ENCODE measurements at places on chromosomes 4 and X.

GRCh38 chr4:94127707-94128328, 79.8 kb upstream of the SMARCAD1 start:
- no peak for DNase-seq

- DNase-seq: no peak
These were observed 2.4 kb upstream of the ZFP92 start for GRCh38 chrX:153408871-153409351.

DNA sequence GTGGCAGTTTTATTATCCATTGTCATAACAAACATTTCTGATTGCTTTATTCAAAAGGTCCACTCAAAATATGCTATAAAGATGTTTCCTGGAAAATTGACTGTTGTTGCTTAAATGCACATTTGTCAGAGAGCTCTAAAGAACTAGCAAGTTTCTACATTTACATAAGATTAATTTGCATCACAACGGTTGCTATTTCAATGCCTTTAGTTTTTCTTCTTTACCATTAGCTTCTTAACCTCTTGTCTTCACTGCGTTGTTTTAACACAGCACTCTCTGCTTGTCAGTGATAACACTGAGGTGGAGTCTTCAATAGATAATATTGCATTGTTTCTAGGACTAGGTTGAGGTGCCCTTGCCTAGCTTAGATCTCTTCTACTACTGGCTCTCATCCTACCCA, 76.7 kb upstream of the GALNT7 start:
- DNase-seq: no peak

DNA sequence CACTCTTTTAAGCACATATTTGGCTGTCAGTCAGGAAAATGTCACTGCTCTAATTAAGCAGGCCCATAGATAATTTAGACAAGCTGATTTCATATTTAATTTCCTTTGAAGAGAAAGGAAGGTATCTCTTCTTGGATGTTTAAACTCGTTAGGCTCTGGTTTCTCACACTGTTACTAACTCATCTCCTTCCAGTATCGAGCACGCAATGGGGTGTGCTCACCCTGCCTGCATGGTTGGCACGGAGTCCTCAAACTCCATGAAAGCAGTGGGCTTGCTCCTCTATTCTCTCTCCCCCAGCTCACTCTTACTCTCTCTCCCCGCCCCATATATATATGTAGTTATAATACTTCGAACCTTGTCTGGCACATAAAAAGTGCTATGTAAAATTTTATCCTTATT, 76.9 kb downstream of the EGF start:
- DNase-seq: no peak

DNA sequence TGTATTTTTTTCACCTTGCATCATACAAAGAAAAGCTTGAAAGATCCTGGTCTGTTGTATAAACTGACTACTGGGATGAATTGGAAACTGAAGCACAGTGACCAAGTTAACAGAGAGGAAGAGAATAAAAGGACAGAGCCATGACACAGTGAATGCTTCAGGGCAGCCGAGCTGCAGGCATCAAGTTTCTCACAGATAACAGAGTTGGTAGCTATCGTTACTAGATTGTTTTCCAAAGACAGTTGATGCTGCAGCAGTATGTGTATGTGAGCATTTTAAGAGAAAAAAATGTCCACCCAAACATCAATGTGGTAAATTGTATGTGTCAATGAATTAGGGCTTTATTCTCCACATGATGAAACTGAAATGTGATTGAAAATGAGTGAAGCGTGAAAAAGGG, 1032.7 kb downstream of the ADGRL3 start:
- no peak for DNase-seq

DNA sequence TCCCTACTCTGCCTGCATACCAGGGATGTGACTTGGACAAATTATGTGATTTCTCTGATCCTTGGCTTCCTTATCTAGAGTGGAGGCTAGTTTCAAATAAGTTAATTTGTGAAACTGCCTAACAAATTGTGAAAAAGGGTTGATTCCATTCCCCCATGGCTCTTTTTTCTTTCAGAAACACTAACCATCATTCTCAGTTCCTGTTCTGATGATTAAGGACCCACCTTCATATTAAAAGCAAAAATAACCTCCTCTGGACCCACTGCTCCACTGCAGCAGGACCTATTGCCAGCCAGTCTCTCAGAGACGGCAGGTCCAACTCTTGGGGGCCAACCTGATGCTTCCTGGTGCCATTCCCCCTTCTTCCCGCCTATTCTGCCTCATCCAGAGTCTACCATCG, 4.5 kb upstream of the ANXA5 start:
- no peak for DNase-seq

DNA sequence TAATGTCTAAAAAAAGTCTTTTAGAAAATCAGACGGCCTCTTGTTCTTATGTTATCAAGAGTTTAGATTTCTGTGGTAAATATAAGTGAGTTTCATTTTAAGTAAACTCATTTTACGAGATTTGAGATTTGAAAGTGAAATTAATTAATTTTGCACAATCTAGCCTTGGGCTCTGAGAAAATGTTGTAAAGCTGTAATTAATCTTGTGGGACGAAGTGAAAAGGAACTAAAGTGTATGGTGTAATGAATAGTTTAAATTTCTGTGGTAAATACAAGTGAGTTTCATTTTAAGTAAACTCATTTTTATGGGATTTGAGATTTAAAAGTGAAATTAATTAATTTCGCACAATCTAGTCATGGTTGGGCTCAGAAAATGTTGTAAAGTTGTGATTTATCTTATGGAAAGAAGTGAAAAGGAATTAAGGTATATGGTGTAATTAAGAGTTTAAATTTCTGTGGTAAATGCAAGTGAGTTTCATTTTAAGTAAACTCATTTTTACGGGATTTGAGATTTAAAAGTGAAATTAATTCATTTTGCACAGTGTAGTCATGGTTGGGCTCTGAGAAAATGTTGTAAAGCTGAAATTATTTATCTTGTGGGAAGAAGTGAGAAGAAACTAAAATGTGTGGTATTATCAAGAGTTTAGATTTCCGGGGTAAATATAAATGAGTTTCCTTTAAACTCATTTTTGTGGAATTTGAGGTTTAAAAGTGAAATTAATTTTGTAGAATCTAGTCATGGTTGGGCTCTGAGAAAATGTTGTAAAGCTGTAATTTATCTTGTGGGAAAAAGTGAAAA, 1.6 kb downstream of the SCML1 start:
- no peak for DNase-seq

- DNase-seq: no peak
These were observed 242.2 kb upstream of the ANXA3 start for GRCh38 chr4:78309352-78309751.

- no peak for DNase-seq
These were observed 75.9 kb upstream of the CAMK2D start for GRCh38 chr4:113837397-113837796.

DNA sequence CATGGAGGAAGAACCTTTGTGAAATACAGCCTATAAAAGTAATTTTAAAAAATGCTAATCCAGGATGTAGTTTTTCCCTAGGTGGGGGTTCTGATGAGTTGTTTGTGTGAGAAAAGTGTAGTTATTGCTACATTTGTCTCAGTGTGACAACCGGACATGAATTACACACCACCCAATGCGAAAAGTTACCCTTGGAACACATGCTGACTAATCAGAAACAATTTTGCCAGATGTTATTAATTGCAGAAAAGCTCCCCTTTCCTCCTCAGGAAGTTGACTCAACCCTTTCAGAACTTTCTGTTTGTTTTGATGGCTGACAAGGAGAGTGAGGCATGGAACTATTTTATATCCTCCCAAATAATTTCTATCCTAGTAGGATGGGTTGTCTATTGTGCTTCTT, 38.1 kb upstream of the EDA2R start:
- no peak for DNase-seq

DNA sequence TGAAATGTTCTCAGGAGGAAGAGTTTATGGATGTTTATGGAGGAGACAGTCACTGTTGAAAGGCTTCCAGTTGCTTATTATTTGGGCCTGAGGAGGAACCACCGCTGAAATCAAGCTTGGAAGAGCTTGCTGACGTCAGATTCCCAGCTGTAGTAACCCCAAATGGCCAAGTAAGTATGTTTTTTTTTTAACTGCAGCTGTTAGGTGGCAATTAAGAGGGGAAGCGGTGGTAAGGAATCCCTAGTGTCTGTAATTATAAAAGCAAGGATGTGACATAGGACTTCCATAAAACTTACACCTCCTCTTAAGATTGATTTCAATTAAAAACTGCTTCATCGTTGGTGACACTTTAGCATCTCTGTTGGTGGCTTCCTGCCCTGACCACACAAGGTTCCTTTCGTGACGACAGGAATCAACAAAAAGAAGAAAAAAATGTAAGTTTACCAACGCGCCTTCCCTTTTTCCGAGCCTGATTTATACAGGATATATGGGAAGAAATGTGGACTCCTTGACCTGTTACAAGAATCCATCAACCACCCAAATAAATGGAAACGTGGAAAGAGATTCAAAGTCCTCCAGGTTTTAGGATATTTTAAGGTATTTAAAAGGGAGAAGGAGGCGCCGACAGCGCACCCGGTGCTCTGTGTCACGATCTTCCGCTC, 884 bp downstream of the RELL1 start:
- DNase-seq: no peak

GRCh38 chr4:81326581-81326980, 111.6 kb upstream of the PRKG2 start:
- no peak for DNase-seq

DNA sequence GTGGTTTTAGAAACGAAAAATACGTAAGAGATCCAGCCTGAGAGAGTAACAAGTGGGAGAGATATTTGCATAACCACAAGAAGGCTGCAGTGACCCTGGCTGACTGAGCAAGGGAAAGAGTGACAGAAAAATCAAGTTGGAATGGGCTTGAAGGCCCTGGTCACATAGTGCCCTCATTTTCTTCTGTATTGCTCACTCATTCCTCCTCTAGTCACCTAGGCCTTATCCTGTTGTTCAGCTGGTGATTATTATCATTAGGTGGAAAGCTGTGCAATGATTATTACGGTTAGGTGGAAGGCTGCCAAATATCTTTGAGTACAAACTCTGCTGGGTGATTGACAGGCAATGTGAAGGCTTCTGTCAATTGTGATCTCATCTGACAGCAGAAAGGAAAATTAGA, 2384.1 kb downstream of the PCDH7 start:
- DNase-seq: no peak

DNA sequence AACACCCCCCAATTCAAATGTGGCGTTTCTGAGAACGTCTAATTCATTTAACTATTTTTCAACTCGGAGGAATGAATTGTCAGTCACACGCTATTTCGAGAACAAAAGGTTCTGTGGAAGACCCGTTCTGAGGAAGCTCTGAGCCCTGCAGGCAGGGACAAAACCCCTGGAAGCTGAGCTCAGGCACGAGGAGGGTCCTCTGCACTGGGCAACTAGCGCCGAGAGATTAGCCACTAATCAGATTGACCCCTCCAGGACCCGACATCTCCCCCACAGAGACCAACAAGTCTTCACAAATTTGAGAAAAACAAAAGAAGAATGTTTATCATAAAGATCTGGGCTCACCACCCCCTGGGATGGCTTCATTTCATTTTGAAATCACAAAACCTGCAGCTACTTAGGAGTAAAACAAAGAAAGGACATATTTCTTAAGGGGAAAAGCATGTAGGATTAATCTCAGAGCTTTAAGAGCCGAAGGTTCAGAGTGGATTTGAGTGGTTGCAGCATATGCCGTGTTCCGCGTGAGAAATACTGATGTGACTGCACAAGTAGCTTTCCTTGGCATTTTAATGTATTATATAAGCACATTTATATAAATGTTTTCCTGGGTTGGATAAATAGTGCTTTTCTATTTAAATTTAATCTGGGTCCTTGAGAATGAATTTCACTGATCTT, 41.8 kb downstream of the ADRA2C start:
- DNase-seq: no peak

GRCh38 chr4:40256329-40256728, 59.5 kb downstream of the RHOH start:
- DNase-seq: no peak

GRCh38 chr4:67198727-67199126, 346.6 kb downstream of the CENPC start:
- no peak for DNase-seq

DNA sequence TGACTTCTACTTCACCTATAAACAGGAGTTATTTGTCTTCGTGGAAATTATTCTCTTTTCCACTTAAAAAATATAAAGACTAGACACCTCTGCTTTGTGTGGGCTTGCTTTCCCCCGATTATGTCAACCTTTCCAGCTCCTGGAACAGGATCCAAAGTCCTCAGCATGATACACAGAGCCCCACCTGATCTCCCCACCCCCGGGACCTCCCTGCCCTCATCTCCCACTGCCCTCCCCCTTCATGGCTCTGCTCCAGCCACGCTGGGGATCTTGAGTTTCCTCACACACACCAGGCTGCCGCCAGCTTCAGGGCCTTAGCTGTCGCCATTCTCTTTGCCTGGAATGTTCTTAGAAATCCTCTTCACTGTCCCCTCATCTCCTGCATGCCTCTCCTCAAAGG, 55.3 kb downstream of the MBNL3 start:
- no peak for DNase-seq

- no peak for DNase-seq
These were observed 66.9 kb upstream of the INPP4B start for GRCh38 chr4:142913034-142913433.

- no peak for DNase-seq
These were observed 126.8 kb upstream of the CXorf66 start for GRCh38 chrX:140092121-140092520.

GRCh38 chrX:134000260-134001245, 15.2 kb upstream of the GPC3 start:
- DNase-seq: no peak

- DNase-seq: no peak
These were observed 10.6 kb downstream of the ABCG2 start for GRCh38 chr4:88147799-88148217.

DNA sequence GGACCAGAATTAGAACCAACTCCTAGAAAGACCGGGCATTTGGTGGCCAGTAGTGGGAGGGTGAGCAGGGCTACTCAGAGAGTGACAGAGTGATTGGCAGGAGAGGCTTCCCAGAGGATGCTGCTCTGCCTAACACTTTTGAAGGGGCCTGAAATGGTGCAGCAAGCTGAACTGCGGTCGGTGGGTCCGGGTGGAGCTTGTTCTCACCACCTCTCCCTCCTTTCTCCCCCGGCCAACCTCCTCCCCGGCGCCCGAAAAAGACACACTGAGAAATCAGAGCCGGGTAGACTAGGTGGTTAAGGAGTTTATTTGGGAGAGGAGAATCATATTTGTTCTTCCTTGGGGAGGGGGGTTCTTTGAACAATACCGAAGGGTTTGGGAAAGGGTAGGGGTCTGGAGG, 1.4 kb upstream of the PRICKLE3 start:
- no peak for DNase-seq

GRCh38 chr4:8048856-8049676, 109.4 kb upstream of the AFAP1 start:
- DNase-seq: no peak

GRCh38 chr4:73520821-73521220, 39.3 kb downstream of the AFM start:
- no peak for DNase-seq

- no peak for DNase-seq
These were observed 534.4 kb upstream of the PCDH10 start for GRCh38 chr4:132614682-132615081.

- no peak for DNase-seq
These were observed 35.9 kb downstream of the ANTXR2 start for GRCh38 chr4:80036949-80037685.

- no peak for DNase-seq
These were observed 620.0 kb downstream of the RAPGEF2 start for GRCh38 chr4:159722918-159723317.

- no peak for DNase-seq
These were observed 22.2 kb downstream of the JADE1 start for GRCh38 chr4:128831531-128832242.

- no peak for DNase-seq
These were observed 43.0 kb downstream of the RBMX2 start for GRCh38 chrX:130444641-130445336.
